GM13976 (cell line): ENCODE measurements at places on chromosomes 11 and 22.

- DNase-seq, result no peak
These were observed 713.9 kb downstream of the ETS1 start for GRCh38 chr11:127873478-127873877.

DNA sequence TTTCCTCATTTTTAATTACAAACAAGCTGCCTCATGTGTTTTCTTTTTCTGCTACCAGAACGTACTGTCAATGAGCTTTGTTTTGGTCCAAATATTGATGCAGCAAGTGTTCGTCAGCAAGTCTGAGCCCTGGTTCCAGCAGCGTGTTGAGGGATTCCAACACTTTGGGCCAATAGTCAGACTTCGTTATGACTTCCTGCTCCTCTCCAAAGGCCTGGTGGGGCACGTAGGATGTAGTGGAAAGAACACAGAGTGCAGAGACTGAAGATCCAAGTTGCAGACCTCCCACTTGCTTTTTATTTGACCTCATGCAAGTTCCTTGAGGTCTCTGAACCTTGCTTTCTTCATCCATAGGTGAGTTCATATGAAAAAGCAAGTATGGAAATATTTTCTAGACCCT is 138.2 kb downstream of the BBOX1 start:
- no peak for DNase-seq

DNA sequence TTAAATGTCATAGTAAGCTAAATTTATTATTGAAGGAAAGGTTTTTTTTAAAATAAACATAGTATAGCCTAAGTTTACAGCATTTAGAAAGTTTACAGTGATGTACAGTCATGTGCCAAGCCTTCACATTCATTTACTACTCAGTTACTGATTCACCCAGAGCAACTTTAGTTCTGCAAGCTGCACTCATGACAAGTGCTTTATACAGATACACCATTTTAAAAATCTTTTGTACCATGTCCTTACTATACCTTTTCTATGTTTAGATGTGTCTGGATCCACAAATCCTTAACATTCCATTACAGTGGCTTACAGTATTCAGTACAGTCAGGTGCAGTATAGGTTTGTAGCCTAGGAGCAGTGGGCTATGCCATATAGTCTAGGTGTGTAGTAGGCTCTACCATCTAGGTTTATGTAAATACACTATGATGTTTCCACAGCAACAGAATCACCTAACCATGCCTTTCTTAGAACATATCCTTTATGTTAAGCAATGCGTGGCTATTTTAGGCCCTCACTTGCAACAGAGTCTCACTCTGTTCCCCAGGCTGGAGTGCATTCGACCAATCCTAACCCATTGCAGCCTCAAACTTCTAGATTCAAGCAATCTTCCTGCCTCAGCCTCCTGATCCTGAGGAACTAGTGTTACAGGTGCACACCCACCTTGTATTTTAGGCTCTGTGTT is 79.5 kb upstream of the SLC25A18 start:
- no peak for DNase-seq

- DNase-seq, result no peak
These were observed 490.1 kb downstream of the OPCML start for GRCh38 chr11:133041928-133042882.

- DNase-seq, result no peak
These were observed 10.0 kb downstream of the CARD10 start for GRCh38 chr22:37509059-37509860.

DNA sequence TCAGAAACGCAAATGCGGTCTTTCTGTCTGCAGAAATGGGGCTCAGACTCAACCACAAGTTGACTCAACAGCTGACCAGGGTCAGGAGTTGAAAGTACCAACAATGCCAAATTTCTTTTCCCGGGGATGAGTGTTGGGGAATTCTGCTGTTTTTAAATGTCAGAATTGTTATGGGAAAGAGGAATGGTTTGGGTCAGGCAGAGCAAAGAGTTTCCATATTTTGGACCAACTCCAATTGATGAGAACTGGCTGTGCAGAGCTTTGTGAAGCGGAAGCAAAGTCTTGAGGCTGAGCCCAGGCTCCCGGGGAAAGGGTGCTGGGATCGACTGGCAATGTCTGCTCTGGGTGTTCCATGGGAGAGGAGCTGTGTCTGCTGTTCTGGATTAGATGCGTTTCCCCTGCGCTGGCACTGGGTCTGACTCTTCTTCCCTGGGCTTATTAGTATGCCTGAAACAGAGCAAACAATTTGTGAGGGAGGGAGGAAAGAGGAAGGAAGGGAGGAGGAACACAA is 36.2 kb downstream of the TXN2 start:
- no peak for DNase-seq

DNA sequence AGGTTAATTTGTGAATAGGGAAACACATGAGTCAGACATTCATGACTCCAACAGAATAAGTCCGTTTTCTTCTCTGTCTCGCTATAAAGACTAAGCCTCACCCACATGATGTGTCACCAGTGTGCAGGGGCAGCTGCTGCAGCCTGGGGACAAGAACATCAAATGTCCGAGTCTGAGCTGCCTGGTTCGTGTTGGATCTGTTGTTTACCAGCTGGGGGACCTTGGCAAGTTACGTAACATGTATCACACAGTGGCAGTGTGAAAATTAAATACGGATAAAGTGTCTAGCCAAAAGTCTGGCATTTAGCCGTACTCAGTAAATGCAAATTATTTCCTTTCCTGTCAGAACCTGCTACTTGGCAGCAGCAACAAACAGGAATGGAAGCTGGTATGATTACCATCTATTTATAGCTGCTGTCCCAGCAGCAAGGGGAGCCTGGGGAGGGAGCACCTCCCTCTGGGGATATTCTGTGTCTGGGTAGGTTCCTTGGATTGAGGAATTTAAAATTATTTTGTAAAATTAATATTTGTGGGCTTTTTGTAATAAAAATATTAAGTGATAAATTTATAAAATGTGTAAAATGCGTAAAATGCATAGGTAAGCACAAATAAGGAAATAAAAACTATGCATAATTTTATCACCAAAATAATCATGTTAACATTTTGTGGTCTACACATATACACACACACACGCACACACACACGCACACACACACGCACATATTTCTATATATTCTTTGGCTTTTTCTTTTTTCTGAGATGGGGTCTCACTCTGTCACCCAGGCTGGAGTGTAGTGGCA is 1.3 kb upstream of the CLDN25 start:
- no peak for DNase-seq

DNA sequence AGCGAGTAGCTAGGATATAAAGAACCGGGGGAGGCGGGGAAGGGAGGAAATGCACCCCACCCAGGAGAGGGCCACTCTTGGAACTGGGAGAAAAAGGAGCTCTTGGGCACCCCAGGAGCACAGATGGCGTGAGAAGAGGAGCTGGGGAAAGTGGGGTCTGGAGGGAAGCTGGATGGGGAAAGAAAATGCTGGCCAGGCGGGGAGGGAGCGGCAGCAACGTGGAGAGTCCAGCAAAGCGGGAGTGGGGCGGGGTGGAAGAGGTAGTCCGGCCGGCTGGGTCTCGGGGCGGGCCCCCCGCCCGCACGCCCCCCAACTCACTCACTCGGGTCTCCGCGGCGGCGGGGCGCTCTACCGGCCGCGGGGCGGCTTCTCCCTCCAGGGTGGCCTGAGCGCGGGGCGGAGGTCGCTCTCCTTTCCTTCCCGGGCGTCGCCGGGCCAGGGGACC is 522 bp downstream of the TOB2 start:
- DNase-seq, result no peak

GRCh38 chr11:73784734-73785133 is 2.9 kb upstream of the MRPL48 start:
- no peak for DNase-seq

- DNase-seq, result no peak
These were observed 107.0 kb downstream of the CTTN start for GRCh38 chr11:70505331-70505731.

DNA sequence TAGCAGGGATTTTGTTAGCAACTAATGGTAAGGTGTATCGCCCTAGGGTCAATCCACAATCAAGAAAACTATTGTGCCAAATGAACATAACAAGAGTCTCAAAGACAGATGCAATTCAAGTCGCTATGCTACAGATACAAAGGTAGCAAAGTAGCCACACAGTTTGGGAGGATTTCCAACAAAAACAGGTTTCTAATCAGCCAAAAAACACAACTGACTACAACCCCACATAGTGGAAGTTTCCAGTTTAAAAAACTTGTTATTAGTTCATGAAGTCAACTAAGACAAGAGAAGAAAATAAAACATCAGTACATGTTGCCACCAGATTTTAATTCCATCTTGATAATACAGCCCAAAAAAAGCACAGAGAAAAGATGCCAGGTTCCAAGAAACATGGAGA is 38.0 kb downstream of the MYH9 start:
- DNase-seq, result no peak

DNA sequence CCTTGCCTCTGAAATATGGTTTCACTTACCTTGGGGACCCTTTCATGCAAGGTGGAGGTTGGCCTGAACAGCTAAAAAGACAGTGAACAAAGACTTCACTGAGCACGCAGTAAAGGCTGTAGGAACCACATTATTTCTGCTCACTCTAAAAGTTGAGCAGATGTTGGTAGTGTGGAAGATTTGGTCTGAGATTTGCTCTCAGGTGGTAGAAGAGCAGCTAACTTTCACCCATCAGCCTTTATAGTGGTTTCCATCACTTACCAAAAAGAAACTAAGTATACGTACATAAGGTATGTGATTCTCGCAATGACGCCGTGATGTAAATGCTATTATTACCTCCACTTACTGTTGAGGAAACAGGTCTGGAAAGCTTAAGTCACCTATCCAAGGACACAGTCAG is 47.3 kb downstream of the PRR5L start:
- no peak for DNase-seq
